MCF 10A (cell line): ENCODE measurements at places on chromosomes 1 and 21.
A peak's percentile ranks its signal among the peaks of the same experiment; 100 is the strongest.

GRCh38 chr1:9785406-9785805 is 38.4 kb downstream of the CLSTN1 start:
- no peak for DNase-seq

DNA sequence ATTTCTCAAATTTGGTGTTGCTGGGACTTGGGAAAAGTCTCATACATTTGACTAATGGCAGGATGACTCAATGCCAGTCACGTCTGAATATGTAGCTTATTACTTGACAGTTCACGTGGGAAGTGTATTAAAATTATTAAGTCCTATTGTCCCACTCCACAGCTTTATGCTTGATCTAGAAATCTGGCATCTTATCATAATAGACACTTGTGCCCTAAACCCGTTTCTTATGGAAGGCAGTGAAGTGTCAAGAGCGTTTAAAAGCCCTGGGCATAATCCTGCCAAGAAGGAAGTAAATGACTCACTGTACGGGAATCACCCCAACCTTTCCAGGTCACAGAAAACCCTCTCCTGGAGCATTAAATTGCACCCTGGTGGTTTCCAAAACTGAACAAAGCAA is 207.4 kb downstream of the APP start:
- DNase-seq = peak; percentile 88

GRCh38 chr1:27959792-27960603 is at the start of gene XKR8:
Gene XKR8, plus strand, starts transcription at chr1:27959973. Its CDS starts 97 bp downstream, at chr1:27960070.
- DNase-seq = peak; percentile 82

- DNase-seq = no peak
Observed at GRCh38 chr1:94079080-94079940, 41.6 kb downstream of the ABCA4 start.

GRCh38 chr1:94974241-94974640 is 47.3 kb upstream of the CNN3 start:
- DNase-seq = no peak

- DNase-seq = peak; percentile 46
Observed at GRCh38 chr1:202662081-202662480, 48.2 kb downstream of the SYT2 start.

- peak; percentile 45 for DNase-seq
Observed at GRCh38 chr1:234851450-234852438, 241.8 kb upstream of the IRF2BP2 start.

- DNase-seq = no peak
Observed at GRCh38 chr1:25647863-25648262, 31.3 kb downstream of the MAN1C1 start.

- no peak for DNase-seq
Observed at GRCh38 chr21:38250991-38251418, 5.8 kb upstream of the KCNJ15 start.

- DNase-seq = no peak
Observed at GRCh38 chr1:44684525-44684924, 10.0 kb downstream of the ARMH1 start.
